Naive thymus-derived CD4-positive, alpha-beta T cell (primary cell): ENCODE measurements at places on chromosomes 5 and 9. TPM values are rescaled to one million over a fixed set of nuclear protein-coding genes. Genes with fewer than 3 reads are reported as not detected.

The PCDHB10 gene
- not detected for total RNA-seq

The FCN1 gene
- 8.5 TPM for total RNA-seq

The SLC34A1 gene
- 0.20 and 0.27 TPM in 2 replicates for total RNA-seq

The PLPP7 gene
- not detected for total RNA-seq

The TIMD4 gene
- 12.2 and 13.9 TPM in 2 replicates for total RNA-seq

The PAM gene
- total RNA-seq, result 31.0 TPM
